ENCODE measurements at places on chromosomes 11 and 22.

GRCh38 chr11:19933801-19934488, 221.3 kb downstream of the NAV2 start:
- no peak for DNase-seq

- DNase-seq: no peak
These were observed 254.0 kb upstream of the PITPNB start for GRCh38 chr22:28172892-28173670.

DNA sequence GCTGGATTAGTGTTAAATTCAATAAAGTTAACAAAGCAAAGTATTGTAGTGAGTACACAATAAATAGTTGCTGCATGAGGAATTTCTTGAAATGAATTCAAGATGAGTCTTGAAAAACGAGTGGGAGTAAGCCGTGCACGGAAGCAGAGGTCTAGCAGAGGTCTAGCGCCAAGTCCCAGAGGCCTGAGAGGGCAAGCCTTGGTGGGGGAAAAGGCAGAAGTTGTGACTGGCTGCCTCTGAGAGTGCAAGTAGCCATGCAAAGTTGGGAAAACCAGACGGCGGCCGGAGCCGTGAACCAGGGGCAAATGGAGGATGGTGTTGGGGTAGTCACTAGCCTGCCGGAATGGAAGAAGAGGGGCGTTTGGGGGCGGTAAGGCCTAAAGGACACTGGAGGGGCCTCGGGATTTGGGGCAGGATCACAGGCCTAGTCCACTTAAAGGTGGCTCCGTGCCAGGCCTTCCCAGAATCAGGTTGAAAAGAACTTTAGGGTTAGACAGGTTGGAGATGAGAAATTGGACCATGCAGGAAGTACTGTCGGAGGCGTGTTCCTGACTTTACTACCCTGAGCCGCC, 379 bp upstream of the SLC3A2 start:
- DNase-seq: peak; percentile 69

DNA sequence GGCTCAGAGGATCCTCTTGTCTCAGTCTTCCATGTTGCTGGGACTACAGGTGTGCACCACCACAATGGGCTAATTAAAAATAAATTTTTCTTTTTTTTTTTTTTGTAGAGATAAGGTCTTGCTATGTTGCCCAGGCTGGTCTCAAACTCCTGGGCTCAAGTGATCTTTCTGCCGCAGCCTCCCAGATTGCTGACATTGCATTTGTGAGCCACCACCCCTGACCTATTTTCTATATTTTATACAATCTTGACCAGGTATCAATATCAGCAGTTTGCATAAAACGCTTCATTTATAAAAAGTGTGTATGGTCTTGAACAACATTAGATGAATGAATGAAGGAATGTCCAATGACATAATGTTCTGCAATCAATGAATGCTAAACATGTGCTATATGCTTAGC, 9.1 kb upstream of the STX3 start:
- no peak for DNase-seq

DNA sequence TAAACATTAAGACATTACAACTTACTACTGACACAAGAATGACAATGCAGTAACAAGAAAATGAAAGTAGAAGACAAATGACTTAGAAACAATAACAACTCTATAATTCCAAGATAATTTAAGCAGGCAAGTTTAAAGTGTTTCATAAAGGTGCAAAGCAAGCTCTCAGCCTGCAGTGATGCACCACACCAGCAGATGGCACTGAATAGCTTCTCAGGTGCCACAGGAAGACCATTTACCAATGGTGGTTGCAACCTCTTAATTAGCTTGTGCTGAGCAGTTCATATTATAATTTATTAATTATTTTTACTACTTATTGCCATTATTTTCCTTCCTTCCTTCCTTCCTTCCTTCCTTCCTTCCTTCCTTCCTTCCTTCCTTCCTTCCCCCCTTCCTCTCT, 60.6 kb downstream of the NXPE2 start:
- DNase-seq: peak; percentile 37

DNA sequence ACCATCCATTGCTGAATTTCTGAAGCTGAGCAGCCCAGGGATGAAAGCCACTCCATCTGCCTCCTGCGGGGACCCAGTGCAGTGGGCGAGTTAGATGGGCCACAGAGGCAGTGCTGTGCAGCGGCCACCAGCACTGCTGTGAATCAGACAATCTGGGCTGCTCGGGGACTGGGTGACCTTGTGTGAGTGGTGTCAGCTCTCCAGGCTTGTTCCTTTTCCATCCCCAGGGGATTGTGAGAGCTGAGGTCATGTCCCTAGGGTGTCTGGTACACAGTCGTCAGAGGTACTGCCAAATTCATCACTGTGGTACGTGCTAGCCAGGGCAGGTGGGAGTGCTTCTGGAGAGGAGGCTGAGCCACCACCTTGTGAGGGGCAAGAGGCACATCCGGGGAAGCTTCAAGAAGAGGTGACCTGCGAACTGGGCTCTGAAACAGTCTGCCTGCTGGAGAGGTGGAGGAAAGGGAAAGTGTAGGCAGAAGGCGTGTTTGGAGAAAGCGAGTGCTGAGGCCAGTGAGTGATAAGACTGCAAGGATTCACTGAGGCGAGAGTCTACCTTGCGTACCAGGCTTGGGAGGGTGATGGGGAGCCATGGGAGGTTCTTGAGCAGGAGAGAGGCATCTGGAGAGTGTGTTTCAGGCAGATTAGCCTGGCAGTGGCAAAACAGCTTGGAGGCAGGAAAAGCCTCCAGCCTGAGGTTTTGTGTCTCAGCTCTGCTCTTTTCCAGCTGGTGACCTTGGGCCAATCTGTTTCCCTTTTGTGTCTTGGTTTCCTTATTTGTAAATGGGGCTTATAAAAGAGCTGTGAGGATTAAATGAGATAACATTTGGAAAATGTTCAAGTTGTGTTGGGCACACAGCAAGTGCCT, 22.7 kb downstream of the CACNA1I start:
- no peak for DNase-seq

DNA sequence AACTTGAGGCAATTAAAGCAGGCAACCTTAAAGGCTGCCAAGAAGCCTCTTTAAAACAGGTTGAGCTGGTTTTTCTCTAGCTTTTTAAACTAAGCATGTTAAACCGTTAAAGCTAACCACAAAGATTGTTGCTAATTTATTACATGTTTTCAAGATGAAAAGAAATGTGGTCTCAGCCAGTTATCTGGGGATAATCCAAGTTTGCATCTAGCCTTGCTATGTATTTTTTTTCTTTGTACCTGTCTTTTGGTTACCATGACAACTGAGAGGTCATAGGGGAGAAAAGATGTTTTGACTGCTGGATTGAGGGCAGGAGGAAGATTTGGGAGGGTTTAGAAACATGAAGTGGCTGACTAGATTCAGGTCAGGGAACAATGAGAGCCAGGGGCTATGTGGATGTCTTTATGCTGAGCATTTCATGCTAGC, 19.2 kb upstream of the PGM2L1 start:
- no peak for DNase-seq

GRCh38 chr11:56819916-56820315, 71.4 kb upstream of the OR9G4 start:
- no peak for DNase-seq

Data from Kasumi-1 (cell line).